Forelimb muscle (tissue), 1 donor: ENCODE measurements at places on chromosomes 11 and 22. TPM values are rescaled to one million over a fixed set of nuclear protein-coding genes. Genes with fewer than 3 reads are reported as not detected.

GRCh38 chr22:31344578-31345330 lies 1.4 kb downstream of the PATZ1 start:
- DNase-seq = no peak

- no peak for DNase-seq
Observed at GRCh38 chr22:47798229-47798628, 1035.8 kb downstream of the TBC1D22A start.

DNA sequence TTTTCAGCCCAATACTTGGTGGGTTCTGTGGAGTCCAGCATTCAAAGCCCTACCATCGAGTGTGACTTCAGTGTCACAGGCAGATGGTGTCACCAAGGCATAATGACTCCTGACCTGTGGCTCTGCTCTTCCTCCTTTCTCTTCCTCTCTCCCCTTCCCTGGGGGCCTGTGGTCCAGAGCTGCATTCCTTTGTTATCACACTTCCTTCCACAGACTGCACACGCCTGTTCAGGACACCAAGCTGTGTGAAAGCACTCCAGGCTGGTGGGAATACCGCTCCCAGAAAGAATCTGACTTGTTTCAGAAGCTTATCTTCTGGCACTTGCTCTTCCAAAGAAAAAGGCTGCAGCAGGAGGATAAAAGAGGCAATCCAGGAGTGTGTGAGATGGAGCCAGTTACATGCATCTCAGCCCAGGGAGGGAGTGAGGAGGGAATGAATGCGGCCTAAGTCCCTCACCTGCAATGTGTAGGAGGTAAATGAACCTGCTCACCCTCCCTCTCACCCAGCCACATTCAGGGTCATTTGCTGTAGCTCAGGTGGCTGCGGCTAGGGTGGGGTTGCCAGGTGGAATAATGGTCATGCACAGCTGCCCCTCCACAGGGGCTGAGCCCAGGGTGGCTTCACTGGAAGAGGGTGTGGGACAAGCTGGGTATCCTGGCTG lies 79.3 kb downstream of the ADAMTS15 start:
- DNase-seq = no peak

DNA sequence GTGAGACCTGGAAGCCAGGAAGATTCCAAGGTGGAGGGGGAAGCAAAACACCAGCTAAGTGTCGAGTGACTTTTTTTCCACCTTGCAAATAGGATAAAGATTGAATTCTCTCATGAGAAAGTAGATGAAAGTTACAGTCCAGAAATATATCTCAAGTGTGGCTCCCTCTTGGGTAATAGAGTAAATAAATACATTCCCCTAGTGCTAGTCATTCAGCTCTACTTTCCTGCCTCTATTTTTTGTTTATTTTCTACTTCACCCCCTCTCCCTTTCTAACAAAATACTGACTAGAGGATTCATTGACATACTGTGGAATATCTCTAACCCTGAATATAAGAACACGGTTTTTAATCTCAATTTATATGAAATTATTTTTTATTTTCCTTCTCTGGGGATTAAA lies 19.2 kb upstream of the OOSP4B start:
- DNase-seq = no peak

DNA sequence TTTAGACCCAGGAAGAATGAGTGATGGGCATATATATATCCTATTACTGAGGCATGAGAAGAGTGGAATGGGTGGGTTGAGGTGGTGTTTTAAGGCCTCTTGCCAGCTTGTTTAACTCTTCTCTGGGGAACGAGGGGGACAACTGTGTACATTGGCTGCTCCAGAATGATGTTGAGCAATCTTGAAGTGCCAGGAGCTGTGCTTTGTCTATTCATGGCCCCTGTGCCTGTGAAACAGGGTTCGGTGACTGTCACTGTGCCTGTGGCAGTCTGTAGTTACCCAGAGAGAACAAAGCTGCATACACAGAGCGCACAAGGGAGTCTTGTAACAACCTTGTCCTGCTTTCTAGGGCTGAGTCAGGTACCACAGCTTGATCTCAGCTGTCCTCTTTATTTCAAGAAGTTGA lies 11.7 kb downstream of the LIMK2 start:
- no peak for DNase-seq

- DNase-seq = no peak
Observed at GRCh38 chr11:111438846-111439520, 59.9 kb upstream of the POU2AF1 start.

- no peak for DNase-seq
Observed at GRCh38 chr11:46894961-46895360, 23.4 kb downstream of the LRP4 start.

- no peak for DNase-seq
Observed at GRCh38 chr11:83921447-83922192, 635.5 kb upstream of the CCDC90B start.

- no peak for DNase-seq
Observed at GRCh38 chr11:106012744-106013143, 9.3 kb downstream of the MSANTD4 start.

DNA sequence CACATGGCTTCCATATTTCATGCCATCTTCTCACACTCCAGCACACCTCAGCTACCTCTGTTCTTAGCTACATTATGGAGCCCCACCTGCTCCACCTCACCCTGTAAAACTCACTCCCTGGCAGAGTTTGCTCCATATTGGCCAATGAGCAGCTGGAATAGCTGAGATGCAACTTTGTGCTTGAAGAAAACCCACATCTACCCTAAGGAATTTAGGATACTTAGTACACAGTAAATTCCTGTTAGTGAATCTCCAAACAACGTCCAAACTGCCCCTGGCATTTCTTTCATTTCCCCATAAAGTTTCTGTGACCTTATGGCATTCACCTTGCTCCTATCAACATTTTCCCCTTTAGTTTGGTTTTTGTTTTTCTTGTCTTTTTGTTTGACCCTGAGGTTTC lies 2.2 kb upstream of the VWCE start:
- no peak for DNase-seq

GRCh38 chr22:45273452-45274075 lies 11.2 kb upstream of the UPK3A start:
- no peak for DNase-seq

DNA sequence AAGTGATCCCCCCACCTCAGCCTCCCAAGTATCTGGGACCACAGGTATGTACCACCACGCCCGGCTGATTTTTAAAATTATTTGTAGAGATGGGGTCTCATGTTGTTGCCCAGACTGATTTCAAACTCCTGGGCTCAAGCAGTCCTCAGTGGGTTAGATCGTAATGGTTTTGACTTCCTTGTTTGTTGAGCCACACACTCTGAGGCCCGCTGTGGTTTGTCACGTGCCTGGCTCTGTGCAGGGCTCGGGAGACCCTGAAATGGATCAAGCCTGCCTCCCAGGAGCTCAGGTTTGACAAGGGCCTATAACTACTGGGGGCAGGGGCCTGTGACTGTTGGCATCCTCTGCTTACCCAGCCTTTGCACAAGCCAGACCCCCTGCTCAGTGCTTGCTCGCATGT lies 68.1 kb downstream of the MPPED1 start:
- no peak for DNase-seq

- no peak for DNase-seq
Observed at GRCh38 chr11:79078999-79079398, 361.8 kb downstream of the TENM4 start.

DNA sequence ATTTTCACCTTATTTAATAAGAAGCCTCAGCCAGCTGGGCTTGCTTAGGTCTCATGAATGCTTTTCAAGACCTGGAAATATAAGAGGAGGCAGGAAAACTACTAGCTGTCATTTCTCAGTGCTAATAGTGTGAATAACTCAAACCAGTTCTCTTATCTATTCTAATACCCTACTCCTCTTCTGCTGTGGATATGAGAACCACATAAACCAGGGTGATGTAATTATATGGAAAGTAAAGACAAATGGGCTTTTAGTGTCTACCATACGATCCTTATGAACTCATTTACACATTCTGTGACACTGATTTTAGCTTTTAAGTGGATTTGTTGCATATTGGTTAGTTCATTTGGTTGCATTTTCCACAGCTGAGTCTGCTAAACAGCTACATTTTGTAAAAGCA lies 8.6 kb downstream of the PDGFD start:
- DNase-seq = no peak

- no peak for DNase-seq
Observed at GRCh38 chr11:111796696-111797095, 30.5 kb upstream of the PPP2R1B start.

DNA sequence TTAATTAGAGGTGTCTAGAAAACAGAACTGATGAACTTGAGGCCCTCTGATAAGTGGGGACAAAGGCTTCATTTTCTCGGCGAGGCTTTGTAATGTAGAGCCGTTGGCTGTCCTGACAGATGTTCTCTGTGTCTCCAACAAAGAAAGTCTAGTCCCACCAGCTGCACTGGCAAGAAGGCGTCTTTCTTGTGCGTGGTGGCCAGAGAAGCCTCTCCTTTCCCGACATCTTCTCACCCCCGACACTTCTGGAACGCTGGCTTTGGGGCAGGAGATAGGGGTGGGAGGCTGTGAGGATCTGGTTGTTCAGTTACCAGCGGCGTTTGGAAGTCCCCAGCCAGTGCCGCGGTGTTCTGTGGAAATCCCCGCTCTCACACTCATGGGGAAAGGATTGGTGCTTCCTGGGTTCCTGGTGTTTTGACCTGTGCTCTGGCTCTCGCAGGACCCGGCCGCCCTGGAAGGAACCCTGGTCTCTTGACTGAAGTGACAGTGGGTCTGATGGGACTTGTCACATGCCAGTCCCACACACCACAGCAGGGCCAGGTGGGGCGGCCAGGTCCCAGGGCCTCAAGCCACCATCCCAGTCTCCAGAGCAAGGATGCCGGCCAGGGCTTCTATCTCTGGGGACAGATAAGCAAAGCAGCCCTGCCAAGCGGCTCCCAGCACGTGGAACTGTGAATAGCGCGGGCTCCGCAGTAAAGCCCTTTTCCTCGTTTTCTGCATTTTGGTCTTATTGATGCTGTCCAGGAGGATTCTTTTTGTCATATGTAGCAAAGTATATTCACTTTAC lies 23.2 kb downstream of the FADS2 start:
- no peak for DNase-seq

GRCh38 chr22:24410110-24410856 lies 17.1 kb upstream of the ADORA2A start:
- DNase-seq = no peak

GRCh38 chr11:47969401-47969800 lies 11.0 kb upstream of the PTPRJ start:
- DNase-seq = no peak

GRCh38 chr22:48949375-48950149 lies 878.1 kb downstream of the BRD1 start:
- DNase-seq = no peak

- DNase-seq = peak; percentile 87
Observed at GRCh38 chr11:64181506-64182411, 4.2 kb upstream of the STIP1 start.

DNA sequence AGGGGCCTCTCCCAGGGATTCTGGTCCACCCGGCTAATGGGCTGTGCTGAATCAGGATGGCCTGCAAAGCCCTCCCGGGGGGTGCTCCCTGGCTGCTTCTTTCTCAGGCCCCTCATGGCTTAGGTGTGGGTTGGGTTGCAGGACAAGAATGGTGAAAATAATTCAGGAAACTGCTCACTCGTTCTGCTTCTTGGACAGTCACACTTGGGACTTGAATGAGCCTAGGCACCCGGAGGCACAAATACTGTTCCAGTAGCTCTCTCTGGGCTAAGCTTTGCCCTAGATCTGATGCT lies 83.2 kb downstream of the TRIM29 start:
- DNase-seq = no peak

DNA sequence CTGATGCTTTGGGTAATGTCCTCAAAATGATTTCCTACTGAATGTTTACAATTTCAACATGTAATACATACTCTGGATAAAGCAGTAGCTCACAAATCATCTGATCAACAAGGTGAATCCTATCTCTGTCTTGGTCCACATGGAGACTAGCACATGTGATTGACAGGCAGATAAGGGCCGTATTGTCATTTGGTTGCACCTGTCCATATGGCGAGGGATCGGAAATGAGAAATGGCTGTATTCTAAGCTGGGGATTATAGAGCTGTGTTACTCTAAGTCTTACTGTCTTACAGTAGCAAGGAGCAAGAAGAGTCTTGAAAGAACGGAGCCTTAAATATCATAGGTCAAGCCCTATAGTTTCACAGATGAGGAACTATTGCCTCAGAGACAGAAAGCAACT lies 55.7 kb downstream of the APIP start:
- no peak for DNase-seq

GRCh38 chr22:32652645-32653270 lies 148.7 kb upstream of the TIMP3 start:
- peak; percentile 55 for DNase-seq

GRCh38 chr11:128509621-128510389 lies 77.6 kb downstream of the ETS1 start:
- DNase-seq = no peak

The ART1 gene
- polyA plus RNA-seq = 7.2 TPM

The OR52E8 gene
- polyA plus RNA-seq = not detected
